ENCODE measurements at places on chromosomes 12 and 14.

GRCh38 chr12:119461636-119462214 lies 127.2 kb downstream of the CCDC60 start:
- no peak for DNase-seq

DNA sequence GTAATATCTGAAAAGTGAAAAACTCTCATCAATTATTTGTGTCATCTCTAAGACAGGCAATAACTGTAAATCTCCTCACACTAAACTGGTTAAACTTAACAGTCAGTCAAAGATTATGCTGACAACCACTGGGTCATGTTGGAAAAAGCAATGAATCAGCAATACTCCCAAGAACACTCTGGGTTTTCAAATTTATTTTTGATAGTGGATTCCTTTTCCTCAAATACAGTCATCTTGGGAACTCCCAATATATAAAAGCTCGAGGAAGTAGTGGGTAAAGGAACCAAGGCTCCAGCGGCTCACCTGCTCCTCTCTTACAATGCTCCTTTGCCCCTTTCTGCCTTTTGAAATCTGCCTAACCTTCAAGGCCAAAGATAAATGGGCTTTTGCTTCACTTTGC lies 70.0 kb downstream of the ARMH4 start:
- DNase-seq, result no peak

DNA sequence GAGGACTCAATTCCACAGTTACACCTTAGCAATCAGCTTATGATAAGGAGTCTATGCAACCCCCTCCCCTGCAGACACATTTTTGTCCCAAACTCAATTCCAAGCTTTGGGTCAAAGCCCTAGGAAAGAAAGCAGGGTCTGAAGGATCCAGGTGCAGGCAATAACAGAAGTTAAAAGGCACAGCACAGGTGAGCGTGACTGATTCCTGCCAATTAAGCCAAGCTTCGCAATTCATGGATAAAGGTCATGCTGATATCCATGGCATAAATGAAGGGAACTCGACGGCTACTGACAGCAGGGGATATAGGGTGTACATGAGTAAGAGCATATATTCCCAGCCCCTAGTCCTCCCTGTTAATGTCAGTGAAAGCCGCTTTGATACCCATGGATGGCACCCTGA lies 39.3 kb downstream of the C12orf56 start:
- DNase-seq, result no peak

- DNase-seq, result no peak
Observed at GRCh38 chr14:103801459-103801858, 45.9 kb downstream of the PPP1R13B start.

DNA sequence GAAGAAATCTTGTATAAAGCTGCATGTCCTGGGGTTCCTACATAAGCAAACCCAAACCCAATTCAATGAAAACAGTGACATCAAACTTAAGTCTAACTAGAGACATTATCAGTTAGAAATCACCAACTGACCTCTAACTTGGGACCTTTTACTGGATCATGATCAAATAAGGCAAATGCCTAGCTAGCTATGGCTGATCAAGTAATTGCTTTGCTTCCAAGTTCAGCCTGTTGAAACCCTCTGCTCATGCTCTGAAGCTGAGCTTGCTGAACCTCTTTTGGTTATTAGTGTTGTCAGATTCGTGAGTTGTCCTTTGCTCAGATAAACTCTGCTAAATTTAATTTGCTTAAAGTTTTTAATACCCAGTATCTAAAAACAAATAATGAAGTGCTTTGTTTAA lies 28.9 kb downstream of the ZDHHC17 start:
- DNase-seq, result no peak

- no peak for DNase-seq
Observed at GRCh38 chr12:97960741-97961608, 498.4 kb downstream of the RMST start.

- no peak for DNase-seq
Observed at GRCh38 chr14:89461256-89461655, 44.2 kb upstream of the FOXN3 start.

GRCh38 chr12:53599579-53599978 lies 26.6 kb downstream of the ATF7 start:
- DNase-seq, result no peak

DNA sequence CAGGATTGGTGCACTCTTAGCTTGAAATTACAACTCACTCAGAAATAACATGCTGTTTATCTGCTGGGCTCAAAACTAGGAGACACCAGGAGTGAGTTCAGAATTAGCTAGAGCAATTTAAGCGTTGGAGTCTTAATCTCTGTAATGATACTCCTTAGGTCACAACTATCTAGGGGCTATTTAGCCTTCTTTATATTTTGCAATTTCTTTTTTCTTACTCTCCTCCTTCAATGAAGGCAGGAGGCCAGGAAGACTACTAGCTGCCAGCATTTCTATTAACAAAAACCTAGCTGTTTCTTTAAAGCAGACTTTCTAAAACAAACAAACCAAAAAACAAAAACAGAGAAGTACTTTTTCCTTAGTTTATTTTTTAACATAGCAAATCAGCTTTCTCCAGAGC lies 226.2 kb downstream of the TRHDE start:
- DNase-seq, result no peak

Measured in activated CD8-positive, alpha-beta memory T cell treated with anti-CD3 and anti-CD28 coated beads for 1 hour (primary cell).